ENCODE measurements at places on chromosomes 4 and X.

DNA sequence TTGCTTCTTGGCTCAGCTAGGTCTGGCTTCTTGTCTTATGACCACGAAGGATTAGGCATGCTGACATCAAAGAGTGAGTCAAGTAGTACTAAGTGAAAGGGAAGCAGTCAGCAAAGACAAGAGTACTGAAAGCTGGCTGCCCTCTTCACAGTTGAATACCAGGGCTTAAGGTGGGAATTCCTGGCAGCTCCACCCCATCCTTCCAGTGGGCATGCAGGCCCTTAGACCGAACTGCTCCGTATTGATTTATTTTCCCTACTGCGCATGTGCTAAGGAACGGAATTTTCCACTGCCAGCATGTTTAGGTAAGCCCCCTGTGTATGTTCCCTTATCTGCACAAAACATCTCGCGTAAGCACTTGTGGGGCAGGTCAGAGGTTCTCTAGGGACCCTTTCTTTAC, 2320.1 kb downstream of the ARAP2 start:
- DNase-seq: peak; percentile 51

GRCh38 chr4:16245241-16245640, 19.0 kb upstream of the TAPT1 start:
- DNase-seq: no peak

GRCh38 chr4:173161311-173161710, 7.3 kb upstream of the GALNT7 start:
- no peak for DNase-seq

- DNase-seq: peak; percentile 85
Observed at GRCh38 chrX:131778269-131779218, 234.7 kb downstream of the OR13H1 start.

DNA sequence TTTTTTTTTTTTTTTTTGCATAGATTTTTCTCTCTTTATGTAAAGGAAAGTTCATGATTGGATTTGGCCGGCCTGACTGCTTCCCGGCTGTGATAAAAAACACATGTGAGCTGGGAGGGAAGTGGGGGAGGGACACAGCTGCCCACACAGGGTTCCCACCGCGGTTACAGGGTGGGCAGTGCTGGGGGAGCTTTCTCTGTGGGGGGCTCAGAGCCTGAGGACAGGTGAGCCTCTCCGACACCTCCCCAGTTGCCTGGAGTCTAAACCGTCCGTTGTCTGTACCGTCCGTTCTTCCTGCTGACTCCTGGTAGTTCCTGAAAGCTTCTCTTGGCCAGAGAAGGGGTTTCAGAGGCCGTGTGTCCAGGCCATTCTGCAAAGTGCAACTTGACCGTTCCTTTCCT, 21.8 kb downstream of the SHOX start:
- DNase-seq: no peak

GRCh38 chrX:19334945-19335626, 8.6 kb upstream of the PDHA1 start:
- no peak for DNase-seq

- DNase-seq: no peak
Observed at GRCh38 chrX:15441464-15441863, 51.7 kb downstream of the PIR start.

DNA sequence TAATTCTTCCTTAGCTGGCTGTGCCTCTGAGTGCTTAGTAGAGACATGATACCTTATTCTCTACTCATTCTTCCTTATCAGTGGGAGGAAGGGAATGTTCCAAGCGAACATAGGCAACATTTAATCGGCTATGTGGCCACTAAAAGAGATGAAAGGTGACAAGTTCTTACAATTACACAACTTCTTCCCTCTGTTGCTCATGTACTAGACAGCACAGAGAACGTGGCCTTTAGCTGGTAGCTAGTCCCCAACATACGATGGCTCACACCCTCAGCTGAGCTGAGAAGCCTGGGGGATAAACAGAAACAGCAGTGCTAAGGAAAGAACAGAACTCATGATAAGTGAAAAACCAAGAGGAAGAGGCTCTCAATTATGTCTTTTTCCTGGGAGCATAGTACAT, 52.2 kb downstream of the APOO start:
- no peak for DNase-seq

GRCh38 chrX:109934935-109935334, 68.0 kb upstream of the TMEM164 start:
- DNase-seq: peak; percentile 35

DNA sequence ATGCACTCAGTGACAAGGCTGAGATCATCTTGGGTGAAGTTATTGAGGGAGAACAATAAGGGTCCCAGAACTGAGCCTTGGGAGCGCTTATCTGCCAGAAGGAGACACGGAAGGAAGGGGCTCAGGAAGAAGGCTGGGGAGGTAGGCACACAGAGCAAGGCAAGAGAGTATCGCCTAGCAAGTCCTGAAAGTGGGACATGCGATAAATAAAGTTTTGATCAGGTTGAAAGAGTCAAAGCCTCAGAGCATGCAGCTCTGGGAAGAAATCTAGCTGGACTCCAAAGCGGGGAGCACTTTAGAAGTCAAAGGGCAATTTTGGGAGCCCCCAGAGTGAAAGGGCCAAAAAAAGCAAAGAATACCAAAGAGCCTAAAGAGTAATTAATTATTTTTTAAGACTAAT, 17.7 kb upstream of the ANXA3 start:
- no peak for DNase-seq

- DNase-seq: peak; percentile 53
Observed at GRCh38 chr4:87530868-87531267, 1.7 kb upstream of the SPARCL1 start.

DNA sequence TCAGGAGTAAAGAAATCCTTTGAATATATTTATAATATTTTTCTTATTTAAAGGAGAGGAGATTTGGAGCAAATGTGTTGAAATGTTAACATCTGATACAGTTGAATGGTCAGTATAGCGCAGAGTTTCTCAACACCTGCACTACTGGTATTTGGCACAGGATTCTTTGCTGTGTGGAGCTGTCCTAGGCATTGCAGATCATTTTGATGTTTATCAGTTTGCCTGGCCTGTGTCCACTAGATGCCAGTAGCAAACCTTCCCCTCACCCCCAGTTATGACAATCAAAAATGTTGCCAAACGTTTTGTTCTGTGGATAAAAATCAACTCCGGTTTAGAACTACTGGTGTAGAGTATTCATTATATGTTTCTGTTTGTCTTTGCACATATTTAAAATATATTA, 765.3 kb upstream of the SLIT2 start:
- DNase-seq: no peak

- DNase-seq: no peak
Observed at GRCh38 chr4:10879411-10880110, 195.0 kb upstream of the CLNK start.

- DNase-seq: no peak
Observed at GRCh38 chr4:141676087-141676670, 39.8 kb downstream of the IL15 start.

GRCh38 chr4:138773321-138773720, 242.3 kb upstream of the NOCT start:
- no peak for DNase-seq

GRCh38 chr4:125729171-125729570, 414.4 kb downstream of the FAT4 start:
- DNase-seq: peak; percentile 17

- no peak for DNase-seq
Observed at GRCh38 chr4:3683077-3683743, 83.0 kb upstream of the ADRA2C start.

GRCh38 chr4:97215409-97215941, 927.8 kb downstream of the STPG2 start:
- DNase-seq: no peak

- no peak for DNase-seq
Observed at GRCh38 chrX:15816438-15816809, 26.1 kb downstream of the ZRSR2 start.

DNA sequence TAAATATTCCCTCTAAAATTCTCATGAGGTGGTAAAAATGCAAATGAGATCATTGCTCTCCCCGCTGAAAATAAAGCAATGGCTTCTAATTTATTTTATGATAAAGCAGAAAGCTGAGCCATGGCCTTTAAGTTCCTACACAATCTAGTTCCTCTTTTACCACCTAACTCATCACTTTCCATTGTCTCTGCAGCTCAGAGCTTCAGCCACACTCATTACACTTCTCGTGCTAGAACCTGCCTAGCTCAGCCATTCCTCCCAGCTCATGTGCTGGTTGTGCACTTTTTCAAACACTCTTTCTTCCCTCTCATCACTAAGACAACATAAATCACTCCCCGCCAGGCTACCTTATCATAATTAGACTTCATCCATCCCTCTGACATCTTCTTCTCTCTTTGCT, 1112.1 kb upstream of the PRKX start:
- DNase-seq: no peak

DNA sequence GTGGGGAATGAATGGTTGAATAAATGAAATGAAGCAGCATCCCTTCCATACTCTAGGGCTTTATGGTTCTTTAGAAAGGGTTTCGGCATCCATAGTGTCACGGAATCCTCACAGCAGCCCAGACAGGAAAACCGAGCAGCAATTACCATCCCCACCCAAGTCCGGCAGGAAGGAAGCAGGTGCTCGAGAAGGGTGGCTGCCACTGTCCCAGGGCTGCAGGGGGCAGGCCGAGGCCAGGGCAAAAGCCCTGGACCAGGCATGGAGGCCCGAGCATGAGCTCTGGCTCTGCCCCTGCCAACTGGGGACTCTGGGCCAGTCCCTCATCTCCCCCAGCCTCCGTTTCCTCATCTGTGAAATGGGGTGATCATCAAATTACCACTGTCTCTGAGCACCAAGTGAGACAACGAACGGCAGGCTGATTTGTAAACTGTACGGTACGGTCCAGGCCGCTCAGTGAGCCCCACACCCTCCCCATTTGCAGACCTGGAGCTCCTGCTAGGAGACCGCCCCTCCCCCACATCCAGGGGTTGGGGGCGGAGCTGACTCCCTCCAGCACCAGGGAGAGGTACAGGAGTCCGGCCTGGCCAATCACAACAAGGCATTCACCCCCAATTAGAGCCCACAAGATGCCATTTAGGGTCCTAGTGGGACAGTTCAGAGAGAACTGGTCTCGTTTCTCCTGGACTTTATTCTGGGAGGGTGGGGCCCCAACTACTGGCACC, 100.4 kb downstream of the WFS1 start:
- no peak for DNase-seq

DNA sequence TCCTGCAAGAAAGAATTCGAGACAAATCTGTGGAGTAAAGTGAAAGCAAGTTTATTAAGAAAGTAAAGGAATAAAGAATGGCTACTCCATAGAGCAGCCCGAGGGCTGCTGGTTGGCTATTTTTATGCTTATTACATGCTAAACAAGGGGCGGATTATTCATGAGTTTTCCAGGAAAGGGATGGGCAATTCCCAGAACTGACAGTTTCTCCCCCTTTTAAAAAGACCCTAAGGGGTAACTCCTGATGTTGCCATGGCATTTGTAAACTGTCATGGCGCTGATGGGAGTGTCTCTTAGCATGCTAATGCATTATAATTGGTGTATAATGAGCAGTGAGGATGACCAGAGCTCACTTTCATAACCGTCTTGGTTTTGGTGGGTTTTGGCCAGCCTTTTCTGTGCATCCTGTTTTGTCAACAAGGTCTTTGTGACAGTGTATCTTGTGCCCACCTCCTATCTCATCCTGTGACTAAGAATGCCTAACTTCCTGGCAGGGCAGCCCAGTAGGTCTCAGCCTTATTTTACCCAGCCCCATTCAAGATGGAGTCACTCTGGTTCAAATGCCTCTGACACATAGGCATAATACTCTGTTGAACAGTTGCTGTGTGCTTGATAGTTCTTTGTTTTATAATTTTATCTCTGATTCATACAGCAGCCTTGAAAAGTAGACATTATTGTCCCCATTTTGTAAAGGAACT, 25.8 kb downstream of the GAB1 start:
- no peak for DNase-seq

DNA sequence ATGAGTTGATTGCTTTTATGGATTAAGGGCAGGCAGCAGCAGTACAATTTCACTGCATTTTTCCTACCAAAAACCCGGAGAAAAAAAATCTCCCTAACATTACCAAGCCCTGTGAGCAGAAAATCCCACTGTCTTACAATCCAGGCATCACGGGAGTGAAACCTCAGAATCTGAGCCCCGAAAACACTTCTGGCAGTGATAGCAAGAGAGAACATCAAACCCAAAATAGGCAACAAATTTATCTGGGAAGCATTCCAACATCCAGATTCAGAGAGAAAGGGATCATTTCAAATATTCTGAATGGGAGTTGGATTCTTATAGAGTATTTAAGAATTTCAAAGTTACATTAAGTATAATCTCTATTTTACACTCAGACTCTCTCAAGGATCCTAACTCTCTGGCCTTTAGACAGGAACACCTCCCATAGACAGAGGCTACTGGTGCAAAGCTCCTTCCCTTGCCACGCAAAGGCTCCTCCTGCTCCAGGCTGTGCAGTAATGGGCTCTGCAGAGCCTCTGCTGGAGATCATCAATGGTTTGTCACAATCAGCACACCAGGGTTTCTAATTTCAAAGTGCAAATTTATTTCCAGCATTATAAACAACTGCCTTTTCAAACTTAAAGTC, 256.9 kb downstream of the PARM1 start:
- DNase-seq: no peak

GRCh38 chr4:8009710-8010511, 70.2 kb upstream of the AFAP1 start:
- no peak for DNase-seq

- DNase-seq: no peak
Observed at GRCh38 chrX:155864655-155865054, 16.5 kb upstream of the VAMP7 start.

DNA sequence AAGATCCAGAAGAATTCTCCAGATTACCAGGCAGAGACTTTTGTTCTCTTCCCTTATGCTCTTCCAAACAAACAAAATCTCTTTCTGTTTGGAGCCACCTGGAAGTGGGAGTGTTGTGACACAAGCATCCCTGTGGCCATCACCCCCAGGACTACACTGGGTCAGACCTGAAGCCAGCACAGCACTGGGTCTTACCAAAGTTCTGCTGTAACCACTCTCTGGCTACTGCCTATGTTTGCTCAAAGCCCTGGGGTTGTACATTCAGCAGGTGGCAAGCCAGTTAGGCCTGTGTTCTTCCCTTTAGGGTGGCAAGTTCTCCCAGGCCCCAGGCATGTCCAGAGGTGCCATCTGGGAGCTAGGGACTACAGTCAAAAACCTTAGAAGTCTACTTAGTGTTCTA, 43.7 kb upstream of the MAOA start:
- no peak for DNase-seq

- DNase-seq: no peak
Observed at GRCh38 chr4:70522626-70523025, 4.3 kb downstream of the AMTN start.

DNA sequence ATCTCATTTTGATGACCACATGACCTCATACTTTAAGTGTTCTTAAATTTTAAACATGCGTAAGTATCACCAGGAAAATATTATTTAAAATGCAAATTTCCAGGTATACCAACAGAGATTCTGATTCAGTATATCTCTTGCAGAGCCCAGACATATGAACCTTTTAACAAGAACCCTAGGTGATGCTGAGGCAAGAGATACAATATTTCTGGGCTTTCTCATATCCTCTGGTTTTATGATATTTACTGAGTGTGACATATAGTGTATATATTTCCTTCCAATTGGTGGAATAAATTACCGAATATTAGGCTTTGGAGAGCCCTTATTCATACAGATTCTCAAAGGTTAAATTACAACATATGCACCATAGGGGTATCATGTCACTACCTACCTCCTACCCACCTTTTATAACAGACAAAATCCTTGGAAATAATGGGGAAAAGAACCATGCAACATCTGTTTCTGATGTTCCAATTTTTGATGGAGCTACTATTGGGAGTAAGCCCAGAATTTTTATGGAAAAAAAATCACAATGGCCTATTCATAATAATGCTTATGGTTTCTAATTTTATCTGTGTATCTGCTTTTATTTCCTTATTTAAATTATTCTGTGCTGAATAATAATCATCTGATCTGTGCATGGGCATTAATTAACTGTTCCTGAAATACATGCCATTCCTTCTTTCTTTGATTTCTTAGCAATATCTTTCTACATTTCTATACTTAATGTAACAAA, 27.1 kb downstream of the KCTD8 start:
- DNase-seq: no peak
